ENCODE measurements at places on chromosomes 5 and 9.

DNA sequence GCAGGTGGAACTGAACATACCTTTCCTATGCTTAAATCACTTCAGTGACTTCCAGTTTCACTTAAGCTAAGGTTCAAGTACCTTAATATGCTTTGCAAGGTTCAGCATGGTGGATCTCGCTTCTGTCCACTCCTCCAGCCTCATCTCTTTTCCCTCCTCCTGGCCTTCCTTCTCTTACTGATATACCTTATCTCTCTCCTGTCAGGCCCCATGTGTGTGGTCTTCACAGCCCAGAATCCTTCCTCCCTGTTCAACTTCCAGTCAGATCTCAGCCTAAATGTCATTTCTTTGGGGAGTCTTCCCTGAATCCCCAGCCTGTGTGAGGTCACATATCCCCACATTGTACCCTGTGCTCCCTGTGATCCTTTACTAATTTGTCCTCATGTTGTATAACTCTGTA lies 87.7 kb downstream of the ANGPTL2 start:
- DNase-seq = no peak

DNA sequence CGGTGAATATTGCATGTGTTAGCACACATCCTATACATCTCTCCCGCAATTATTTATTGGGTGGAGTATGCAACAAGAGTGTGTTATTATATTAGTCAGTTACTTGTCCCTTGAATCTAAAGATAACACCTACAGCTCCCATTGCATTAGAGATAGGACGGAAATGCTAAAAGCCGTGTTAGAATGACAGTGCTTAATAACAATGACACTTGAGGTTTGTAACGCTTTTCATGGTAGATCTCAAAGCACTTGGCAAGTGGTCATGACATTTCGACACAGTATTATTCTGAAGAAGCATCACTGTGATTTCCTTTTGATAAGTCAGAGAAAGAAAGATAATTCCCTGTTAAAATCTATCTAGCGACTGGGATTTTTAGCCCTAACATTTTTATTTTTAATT lies 33.4 kb upstream of the TRIO start:
- no peak for DNase-seq

DNA sequence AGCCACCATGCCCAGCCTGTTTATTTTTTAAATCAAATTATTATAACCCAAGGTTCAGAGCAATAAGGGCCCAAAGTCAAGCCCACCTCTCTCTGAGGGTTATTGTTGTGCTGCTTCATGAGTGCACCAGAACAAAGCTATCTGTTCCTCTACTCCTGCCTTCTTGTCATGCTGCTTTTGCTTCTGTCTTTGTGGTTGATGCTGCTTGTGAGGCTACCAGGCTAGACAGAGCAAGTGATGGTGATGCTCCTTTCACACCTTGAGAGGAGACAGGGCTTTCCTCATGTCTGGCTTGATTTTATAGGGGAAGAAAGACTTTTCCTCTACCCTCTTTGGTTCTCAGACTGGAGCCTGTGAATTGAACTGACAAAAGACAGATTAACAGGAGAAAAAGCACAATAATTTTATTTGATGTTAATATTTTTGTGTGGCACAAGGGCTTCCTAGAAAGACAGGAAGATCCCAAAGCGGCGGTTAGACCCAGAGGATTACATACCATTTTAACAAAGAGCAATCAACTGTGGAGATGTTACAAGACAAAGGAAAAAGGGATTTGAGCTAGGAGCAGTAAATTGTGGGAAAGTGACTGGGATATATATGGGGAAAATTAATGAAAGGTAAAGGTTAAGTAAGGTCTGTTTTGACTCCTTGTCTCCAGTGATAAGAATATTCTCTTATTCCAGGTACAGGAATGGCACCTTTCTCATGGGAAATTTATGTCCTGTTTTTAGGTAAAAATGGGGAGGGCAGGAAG lies 4.4 kb upstream of the CD180 start:
- no peak for DNase-seq

GRCh38 chr9:126521551-126521950 lies 92.2 kb upstream of the LMX1B start:
- DNase-seq = no peak

DNA sequence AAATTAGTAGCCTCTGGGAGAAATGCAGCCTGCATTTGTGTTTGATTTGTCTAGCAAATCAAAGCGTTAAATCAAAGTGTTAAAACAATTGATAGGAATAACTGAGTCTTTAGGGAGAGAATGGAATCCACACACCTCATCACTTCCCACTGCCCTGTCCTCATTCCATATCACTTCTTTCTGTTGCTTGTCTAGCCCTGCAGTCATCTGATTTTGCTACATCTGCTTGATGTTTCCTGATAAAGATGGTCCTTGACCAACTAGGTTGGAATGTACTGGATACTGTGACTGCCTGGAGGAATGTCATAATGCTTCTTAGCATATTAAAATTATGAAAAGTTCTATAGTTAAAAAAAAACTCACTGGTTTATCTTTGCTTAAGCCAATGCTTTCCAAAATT lies 119.9 kb downstream of the DOCK2 start:
- DNase-seq = no peak

DNA sequence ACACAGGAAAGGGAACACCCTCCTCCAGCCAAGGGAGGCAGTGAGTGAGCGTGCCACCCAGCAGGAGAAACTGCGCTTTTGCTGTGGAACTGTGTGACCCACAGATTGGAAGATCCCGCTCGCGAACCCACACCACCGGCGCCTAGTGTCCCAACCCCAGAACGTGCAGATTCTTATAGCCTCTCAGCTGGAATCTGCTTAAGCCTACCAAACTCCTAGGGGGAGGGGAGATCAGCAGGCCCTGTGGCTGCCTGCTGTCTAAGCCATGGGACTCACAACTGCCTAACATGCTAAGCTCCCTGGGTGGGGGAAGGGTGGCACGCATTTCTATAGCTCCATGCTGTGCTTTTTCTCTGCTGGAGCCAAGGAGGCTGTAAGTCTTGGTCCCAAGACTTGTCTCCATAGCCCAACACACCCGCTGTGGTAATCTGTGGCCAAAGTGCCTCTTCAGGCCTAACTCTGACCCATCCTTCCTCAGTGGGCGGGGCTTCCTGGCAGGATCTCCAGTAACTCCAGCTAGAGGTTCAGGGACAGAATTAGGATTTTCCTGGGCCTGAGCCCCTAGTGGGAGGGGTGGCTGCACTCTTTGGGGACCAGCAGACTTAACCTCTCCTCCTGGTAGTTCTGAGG lies 485.0 kb downstream of the TAF11L14 start:
- no peak for DNase-seq

DNA sequence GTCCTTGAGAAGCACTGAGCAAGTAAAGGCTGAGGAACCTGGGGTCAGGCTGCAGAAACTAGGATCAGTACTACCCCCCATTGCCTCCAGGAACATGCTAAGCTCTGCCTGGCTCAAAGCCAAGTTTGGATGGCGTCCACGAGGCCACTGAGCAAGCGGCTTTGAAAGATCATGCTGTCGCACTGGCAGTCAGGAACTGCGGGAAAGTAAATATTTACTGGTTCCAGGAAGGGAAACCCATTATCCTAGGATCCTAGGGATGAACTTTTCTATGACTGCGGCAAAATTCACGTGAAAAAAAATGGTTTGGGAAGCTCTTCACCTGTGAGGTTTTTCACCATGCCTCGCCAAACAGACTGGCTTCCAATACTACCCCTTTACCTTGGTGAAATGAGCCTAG lies 75.3 kb upstream of the PJA2 start:
- DNase-seq = no peak

Data from activated CD4-positive, alpha-beta T cell treated with anti-CD3 and anti-CD28 coated beads, Interleukin-2, amount 50 U/mL, for 4 hours (primary cell).